ENCODE measurements at places on chromosomes 7 and 10. TPM values are rescaled to one million over a fixed set of nuclear protein-coding genes. Genes with fewer than 3 reads are reported as not detected.

Gene CPEB3
- total RNA-seq: 12.7 TPM

DNA sequence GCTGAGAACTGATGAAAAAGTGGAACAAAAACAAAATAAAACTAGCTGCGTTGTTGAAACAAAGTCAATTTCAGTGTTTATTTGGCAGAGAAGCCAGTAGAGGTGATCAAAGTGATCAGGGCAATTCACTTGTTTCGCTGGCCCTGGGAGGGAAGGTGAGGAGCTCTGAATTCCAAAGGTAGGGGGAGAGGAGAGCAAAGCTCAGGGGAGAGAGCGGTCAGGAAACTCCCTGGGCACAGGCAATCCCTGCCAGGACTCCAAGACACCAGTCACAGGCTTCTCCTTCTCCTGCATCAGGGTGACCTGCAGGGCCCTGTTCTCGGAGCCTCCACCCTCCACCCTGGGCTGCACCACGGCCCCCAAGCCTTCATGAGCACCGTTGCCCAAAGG is 6.8 kb upstream of the KIAA1217 start:
- no peak for DNase-seq

Gene MRLN
- total RNA-seq: not detected

DNA sequence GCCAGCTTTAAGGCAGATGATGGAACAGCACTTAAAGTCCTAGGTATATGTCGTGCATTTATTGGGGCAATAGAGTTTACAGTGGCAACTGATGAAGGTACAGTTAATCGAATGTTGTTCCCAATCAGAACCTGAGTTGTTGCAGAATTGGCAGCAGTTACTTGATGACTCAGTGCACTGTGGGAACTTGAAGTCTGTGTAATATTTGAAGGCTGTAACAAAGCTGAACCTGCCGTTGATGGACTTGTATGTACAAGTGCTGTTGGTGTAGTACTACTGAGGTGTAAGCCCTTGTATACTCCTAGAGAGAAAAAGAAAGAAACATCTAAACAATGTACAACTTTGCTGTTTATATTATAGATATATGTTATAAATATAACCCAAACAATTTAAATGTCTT is 75.3 kb downstream of the EPC1 start:
- no peak for DNase-seq

Gene INHBA
- 2.6 TPM for total RNA-seq

GRCh38 chr10:113294868-113295267 is 258.0 kb upstream of the HABP2 start:
- no peak for DNase-seq

DNA sequence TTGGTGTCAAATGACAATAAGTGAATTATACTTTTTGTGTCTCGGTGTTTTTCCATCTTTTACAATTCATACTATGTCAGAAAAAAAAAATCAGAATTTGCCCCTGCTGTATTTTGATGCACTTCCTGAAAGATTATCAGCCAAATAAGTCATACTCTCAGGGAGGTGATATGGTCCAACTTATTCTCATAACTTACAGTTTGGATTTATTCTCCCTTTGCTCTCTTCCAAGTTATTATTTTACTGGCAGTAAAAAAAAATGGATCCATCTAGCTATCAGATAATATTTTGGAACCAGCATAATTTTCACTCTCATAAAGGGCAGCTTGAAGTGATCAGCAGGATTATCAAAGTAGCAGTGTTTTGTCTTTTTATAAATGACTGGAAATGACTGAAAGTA is 337.1 kb downstream of the BMPER start:
- no peak for DNase-seq

Gene LRMDA
- 9.1 TPM for total RNA-seq

Gene SLC13A1
- 0.13 TPM for total RNA-seq

- DNase-seq: no peak
Observed at GRCh38 chr10:67077376-67077775, 151.5 kb downstream of the LRRTM3 start.

Gene IFIT2
- 6.0 TPM for total RNA-seq

GRCh38 chr10:89651205-89651915 is 6.3 kb upstream of the PANK1 start:
- no peak for DNase-seq

Gene MYPN
- not detected for total RNA-seq

Gene FOXP2
- 4.4 TPM for total RNA-seq

Gene CHCHD1
- 14.1 TPM for total RNA-seq

Gene EPO
- total RNA-seq: 6.4 TPM

DNA sequence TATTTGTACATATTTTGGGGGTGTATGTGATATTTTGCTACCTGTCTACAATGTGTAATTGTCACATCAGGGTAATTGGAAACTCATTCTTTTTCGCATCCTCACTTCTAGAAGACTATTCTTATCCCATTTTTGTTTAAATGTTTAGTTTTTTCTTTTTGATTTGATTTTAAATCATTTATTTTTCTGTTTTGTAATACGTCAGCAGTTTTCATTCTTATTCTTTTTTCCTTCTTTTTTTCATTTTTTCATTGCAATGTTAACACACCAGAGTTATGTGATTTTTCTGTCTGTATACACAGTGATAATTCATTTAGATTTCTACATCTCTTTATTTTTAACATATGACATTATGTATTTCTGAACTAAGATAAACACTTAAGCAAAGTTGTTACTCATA is 85.5 kb downstream of the SLC13A1 start:
- DNase-seq: no peak

DNA sequence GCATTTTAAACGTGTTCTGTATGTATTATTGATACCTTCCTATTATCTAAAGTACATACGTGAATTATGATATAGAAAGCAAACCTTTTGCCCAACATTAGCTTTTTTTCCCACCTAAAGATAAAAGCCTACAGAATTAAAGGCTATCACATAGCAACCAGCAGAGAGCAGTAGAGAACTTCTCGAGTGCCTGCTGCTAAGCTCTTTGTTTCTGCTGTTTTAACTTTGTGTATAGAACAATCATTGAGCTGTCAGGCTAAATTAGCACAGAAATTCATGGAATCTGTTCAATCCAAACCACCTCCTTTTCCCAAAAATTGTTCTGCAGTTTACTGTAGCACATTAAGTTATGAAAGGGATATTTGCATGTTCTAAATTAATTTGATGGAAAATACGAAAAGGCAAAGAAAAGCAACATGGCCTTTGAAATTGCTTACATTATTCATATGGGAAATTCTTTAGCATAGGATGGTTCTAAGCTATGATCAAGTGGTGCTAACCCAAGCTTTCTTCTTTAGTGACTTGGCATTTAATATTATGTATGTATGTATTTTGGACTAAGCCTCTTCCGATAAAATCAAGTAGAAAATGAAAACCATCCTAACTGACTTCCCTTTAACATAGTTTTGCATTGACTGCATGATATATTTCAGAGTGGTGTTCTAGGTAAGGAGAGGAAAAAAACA is 1288.5 kb downstream of the GATA3 start:
- DNase-seq: no peak

Gene AS3MT
- total RNA-seq: 7.5 TPM

- no peak for DNase-seq
Observed at GRCh38 chr7:90663176-90663575, 67.1 kb downstream of the CDK14 start.

GRCh38 chr10:299969-300368 is 164.7 kb downstream of the ZMYND11 start:
- DNase-seq: no peak

DNA sequence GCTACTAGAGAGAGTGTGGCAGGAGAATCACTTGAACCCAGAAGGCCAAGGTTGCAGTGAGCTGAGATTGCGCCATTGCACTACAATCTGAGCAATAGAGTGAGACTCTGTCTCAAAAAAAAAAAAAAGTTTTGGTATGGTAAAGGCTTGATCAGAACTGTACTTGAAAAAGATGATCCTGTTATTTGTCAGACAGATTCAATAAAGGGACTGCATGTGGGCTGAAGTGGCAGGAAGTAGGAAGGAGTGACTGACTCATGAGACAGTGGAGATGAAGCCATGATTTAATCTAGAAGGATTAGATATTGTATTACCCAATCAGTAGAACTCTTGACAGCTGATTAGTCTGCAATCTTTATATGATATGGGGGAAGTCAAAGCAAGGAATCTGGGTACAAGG is 2.7 kb upstream of the TMEM254 start:
- no peak for DNase-seq

GRCh38 chr7:6290319-6290741 is 17.9 kb upstream of the CYTH3 start:
- DNase-seq: no peak

Gene STEAP4
- 28.3 TPM for total RNA-seq

DNA sequence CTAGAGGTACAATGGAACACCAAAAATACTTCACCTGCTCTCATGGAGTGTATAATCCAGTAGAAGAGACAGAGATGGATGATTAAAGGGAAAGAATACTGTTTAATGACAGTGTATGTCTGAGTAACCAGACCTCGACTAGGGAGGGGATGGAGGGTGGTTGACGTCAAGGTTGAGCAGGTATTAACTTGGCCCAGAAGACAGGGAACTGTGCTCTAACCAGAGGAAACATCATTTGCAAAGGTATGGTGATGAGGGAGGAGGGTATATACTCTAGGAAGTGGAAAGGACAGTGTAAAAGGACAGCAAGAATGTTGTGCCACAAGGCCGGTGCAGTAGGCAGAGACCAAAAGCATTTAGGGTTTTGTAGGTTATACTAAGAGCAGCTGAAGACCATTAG is 2.9 kb downstream of the MIOS start:
- no peak for DNase-seq

- no peak for DNase-seq
Observed at GRCh38 chr10:59537501-59537900, 172.1 kb downstream of the SLC16A9 start.

DNA sequence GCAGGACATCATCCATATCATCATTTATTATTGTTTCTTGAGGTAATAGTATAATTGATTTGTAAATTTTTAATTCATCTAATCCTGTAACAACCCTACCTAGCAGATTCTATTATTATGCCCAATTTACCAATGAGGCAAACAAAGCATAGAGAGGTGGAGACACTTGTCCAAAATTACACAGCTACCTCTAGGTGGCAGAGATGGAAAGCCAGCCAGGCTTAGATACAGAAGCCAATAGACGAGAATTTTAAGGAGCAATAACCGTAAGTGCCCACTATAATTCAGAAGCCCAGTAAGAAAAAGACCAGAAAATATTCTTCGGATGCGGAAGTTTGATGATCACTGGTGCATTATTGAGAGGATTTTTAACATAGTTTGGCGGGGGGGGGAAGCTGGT is 54.0 kb downstream of the ANK3 start:
- DNase-seq: no peak

Gene PTPRZ1
- 0.13 TPM for total RNA-seq

DNA sequence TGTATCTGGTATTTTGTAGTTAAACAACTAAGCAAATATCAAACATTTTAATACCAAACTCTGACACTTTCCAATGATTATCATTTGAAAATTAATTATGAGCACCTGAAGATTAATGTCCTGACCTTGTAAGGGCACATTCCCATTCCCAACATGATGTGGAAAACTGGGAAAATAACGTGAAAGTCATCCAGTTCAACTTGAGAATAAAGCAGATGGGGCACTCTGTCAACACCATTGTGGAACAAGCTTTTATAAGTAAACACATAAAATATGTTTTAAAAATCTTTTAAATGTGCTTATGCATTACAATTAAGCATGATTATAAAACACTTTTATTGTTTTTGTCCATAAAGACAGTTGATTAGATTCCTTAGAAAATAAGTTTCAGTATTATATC is 14.1 kb downstream of the STEAP2 start:
- DNase-seq: no peak

GRCh38 chr10:51789118-51789517 is 89.7 kb upstream of the CSTF2T start:
- DNase-seq: no peak

Gene AKR1D1
- total RNA-seq: 206 TPM

Gene SPRN
- 0.18 TPM for total RNA-seq
